Activated T-helper 9 cell treated with anti-CD3 and anti-CD28 coated beads, Interleukin-2, amount 50 U/mL, for 16 hours (primary cell): ENCODE measurements at places on chromosomes 1 and 21.

- DNase-seq = no peak
Observed at GRCh38 chr1:68377098-68377497, 72.7 kb downstream of the RPE65 start.

- no peak for DNase-seq
Observed at GRCh38 chr1:118660769-118661168, 327.4 kb downstream of the TBX15 start.

- no peak for DNase-seq
Observed at GRCh38 chr1:84540759-84541158, 33.5 kb downstream of the CTBS start.

DNA sequence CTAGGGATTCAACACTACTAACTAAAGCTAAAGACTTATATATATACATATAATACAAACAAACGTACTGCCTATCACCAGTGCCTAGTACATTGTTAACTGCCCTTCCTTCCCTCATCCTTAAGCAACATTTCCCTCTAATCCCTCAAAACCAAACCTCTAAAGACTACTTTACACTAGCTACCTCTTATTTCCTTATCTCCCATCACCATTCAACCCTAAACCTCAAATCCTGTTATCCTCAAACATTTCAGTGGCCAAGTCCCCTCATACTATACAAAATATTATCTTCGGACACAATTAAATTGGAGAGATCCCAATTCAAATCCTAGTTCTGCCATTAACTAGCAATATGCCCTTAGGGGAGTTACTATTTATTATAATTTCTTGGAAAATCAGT lies 3.7 kb downstream of the SCAF4 start:
- no peak for DNase-seq

GRCh38 chr1:202251424-202252256 lies 58.0 kb downstream of the LGR6 start:
- DNase-seq = no peak

DNA sequence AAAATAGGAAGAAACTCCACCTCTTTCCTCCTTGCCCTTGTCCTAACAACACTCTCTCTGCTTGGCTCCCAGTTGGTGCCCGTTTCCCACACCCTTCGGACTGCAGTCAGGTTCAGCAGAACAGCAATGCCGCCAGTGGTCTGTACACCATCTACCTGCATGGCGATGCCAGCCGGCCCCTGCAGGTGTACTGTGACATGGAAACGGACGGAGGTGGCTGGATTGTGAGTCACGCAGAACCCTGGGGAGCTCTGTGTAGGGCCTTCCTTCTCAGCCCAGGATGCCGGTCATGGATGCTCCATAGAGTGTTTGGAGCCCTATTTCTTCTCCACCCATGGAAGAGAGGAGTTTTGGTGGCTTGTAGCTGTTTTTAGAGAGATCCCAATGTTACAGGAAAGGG lies 60.9 kb downstream of the TNN start:
- no peak for DNase-seq

DNA sequence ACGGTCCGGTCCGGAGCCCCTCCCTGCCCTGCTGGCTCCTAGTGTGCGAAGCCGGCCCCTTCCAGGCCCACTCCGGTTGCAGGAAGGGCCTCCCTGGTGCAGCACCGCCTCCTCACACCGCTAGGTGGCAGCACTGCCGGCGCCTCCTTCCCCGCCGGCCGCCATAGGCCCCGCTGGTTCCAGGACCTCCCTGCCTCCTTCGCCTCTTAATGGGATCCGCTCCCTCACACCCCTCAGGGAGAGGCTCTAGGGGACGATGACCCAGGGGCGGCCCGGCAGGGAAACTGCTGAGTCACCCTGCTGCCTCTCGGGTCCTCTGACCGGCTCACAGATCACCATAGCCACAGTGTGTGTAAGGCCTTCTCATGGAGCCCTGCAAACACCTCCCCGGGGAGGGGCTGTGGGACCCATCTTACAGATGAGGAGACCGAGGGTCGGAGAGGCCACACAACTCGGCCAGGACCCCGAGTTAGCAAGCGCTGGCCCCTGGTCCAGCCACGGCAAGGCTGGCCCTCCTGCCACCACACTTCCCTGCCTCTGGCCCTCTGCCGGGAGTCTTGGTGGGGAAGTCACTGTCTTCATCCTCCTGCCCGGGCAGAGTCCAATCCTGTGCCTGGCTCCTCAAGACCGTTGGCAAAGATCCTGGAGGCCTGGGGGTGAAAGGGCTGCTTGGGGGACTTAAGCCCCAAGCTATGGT lies 1.6 kb upstream of the AJAP1 start:
- DNase-seq = peak; percentile 43

DNA sequence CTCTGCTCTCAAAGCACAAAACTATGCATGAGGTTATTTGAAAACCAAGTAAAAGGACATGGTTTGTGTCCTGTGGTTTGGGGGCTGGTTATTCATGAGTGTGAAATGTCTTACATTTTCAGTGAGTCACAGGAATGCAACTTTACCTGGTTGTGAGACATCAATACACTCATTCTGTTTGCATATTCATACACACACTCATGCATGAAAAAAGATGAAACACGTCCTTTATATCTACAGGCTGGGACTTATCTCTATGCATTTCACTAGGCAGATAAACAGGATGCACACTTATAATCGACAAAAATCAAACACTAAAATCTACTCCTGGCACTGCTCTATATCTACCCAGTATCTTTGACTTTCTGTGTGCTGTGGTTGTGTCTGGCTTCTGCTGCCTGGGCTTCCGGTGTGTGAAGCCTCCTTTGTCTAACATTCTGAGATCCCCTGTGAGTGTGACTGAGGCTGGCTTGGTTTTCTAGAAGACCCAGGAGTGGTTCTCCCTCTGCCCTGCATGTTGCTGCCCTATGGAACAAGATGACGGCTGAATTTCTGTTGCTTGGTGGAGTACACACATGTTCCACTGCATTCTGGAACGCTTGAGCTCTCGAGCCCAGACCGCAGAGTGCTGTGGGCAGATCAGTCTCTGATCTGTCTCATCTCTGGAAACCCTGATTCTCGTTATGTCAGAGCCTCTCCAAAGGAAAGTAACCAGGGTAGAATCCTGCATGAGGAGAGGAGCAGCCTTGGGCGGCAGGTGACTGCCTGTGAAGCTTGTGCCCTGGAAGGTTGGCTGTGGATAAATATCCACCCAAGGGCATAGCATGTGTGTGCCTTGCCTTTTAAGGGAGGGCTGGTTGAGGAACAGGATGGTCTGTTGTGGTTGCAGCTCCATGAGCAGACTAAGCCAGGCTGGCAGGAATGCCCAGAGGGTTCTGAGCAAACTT lies 19.7 kb upstream of the FASLG start:
- peak; percentile 68 for DNase-seq

GRCh38 chr1:50915621-50916020 lies 44.4 kb downstream of the FAF1 start:
- no peak for DNase-seq

DNA sequence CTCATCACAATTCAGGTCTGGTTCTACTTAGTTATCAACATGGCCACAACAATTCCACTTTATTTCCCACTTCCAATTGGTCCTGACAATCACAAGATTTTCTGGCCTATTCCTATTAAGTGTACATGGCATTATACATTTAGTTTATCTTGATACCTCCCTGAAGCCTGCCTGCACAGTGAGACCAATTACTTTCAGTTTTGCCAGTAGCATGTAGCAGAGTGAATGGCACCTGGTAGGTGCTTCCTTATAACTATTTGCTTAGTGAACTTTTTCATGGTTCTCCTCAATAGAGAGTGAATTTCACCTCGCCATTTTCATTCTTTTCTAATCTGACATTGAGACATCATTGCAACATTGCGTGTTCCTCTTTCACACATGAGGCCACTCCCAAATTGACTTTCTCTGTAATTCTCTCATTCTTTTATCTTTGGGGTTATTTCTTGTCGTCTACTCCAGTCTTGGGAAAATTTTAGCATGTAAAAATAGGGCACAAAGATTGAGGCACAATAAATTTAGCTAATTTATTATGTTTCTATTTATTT lies 124.3 kb downstream of the DISC1 start:
- no peak for DNase-seq

DNA sequence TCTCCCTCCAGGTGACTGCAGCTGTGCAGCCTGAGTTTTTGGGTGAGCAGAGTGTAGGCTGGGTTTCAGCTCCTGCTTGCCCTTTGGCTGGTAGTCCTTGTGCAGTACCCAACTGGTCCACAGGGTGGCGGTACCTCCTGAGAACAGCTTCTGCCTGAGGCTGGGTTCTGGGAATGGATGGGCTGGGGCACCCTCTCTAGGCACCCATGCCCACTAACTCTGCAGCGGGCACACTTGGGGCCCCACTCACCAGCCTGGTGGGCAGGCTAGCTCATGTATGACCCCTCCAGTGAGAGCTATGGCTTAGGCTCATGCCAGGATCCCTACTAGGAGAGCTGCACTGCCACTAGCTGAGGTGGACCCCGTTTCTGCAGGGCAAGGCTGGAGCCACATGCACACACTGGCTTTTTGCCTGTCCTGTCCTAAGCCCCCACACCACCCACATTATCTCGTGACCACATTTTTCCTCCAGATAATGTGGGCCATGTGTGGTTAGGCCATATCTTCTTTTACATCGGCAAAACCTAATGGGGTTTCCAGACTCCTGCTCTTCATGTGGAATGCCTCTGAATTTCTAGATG lies 15.5 kb upstream of the GSTM4 start:
- peak; percentile 83 for DNase-seq

- no peak for DNase-seq
Observed at GRCh38 chr1:54149734-54150133, 3.1 kb downstream of the CDCP2 start.

DNA sequence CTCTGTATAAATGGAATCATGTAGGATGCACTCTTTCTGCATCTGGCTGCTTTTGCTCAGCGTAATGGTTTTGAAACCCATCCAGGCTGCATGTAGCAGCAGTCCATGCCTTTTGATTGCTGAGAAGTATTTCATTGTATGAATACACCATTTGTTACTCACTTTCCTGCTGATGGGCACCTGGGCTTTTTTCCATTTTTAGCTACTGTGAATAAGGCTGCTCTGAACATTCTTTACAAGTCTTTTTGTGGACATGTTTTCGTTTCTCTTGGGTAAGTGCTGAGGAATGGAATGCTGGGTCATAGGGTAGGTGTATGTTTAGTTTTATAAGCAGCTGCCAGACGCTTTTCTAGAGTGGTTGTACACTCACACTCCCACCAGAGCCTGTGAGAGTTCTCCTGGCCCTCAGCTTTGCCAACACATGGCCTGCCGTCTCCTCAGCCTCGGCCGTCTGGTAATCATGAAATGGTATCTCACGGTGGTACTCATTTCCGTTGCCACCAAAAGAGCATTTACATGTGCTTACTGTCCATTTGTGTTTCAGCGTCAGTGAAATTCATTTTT lies 22.7 kb downstream of the SLX9 start:
- no peak for DNase-seq

DNA sequence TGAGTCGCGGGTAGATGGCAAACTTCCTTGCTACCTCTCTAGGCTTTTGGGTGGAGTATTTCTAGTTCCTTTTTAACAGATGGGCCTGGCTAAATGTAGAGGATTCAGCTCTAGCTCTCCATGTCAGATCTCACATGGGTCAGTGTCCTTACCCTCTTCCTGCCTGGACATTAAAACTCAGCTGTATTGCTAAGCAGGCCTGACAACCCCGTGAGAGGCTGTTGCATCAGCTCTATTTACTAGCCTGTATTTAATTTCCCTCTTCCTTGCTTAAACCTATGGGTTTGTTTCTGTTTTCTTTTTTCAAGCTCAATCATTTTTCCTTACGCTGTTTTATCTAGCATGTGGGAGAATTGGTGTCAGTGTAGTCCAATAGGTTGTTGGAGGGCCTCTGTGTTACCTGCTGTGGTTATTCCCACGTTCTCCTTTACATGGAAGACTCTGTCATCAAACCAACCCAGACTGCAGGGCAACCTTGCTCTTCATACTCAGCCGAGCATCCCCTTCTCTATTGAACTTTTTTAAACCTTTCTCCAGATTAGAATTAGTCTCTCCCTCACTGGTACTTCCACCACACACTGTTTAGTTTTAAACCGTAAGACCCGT lies 79.5 kb upstream of the BACH1 start:
- DNase-seq = no peak

DNA sequence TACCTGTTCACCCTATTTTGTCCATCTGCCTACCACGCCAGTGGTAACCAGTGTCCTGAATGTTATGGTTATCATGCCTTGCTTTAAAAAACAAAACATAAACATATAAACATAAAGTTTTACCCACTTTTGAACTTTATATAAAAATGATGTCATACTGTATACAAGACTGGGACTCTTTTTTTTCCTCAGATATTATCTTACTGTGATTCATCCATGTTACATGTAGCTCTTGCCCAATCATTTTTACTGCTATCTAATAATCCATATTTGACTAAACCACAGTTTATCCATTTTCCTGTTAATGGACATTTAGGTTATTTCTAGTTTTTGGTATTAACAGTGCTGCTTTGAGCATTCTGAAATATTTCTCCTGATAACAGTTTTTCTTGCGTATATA lies 78.8 kb downstream of the GPR161 start:
- DNase-seq = no peak

DNA sequence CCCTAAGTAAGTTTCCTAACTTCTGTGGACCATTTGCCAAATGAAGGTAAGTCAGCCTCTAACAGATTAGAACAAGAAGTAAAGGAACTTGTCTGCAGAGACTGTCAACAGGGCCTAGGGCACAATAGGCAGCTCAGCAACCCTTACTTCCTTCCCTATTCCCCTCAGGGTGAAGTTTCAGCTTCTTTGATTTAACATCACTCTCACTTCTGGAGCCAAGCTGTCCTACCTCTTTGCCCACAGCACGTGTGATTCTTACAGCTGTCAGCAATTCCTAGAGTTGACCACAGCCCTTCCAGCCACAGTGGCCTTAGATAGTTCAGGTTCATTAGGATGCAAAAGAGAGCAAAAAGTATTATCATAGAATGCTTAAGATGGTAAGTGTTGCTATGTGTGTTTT lies 7.6 kb upstream of the EIF4G3 start:
- DNase-seq = no peak

DNA sequence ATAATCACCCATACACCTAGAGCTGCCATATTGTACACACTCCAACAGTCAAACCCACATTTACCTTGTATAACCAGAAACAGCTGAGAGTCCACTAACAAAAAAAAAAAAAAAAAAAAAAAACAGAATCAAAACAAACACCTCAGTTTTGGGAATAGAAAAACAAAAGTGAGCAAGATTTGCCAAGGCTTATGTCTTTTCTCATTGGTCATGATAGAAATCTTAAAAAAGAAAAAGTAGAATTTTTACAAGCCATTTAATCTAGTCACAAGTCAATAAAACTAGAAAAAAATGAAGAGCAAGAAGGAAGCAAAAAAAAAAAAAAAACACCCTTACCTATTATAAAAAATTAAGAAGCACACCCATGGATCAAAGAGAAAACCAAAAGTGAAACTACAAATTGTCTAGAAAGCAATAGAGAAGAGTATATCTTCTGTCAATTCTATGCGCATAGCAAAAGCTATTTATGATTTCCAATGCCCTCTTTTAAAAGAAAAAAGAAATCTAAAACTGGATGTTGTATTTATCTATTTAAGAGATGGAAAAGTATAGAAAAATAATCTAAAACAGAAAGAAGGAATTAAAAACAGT lies 113.2 kb upstream of the GALNT2 start:
- DNase-seq = no peak
